ENCODE measurements at places on chromosomes 2 and 18.

DNA sequence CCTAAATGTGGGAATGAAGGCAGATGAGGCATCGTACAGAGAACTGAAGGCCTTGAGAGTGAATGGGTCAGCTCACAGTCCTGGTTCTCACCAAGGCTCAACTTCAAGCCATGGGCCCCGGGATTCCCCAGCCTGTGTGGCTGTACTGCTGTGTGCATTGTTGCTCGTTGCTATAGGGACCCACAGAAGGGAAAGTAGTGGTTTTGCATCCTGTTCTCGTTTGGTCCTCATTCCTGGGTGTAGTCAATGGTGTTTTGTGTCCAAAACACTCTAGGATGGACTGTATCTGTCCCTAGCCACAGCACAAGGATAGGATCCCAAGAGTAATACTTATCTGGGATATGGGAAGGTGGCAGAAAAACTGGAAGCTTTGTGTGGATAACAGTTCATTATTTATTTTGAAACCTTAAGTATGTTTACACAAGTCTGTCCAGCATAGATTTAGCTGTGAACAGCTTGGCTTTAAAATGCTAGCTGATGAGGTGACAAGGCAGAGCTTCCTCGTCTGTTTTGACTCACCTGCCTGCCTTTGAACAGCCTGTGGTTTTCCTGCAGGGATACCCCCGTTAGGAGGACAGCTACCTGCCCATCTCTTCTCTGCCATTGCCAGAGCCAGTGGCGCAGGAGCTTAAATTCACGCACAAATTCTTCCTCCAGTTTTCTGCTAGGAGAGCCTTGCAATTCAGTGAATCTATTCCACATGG is 85.0 kb downstream of the WDSUB1 start:
- no peak for DNase-seq

GRCh38 chr2:126656431-126657147 is 631 bp downstream of the GYPC start:
- no peak for DNase-seq

- DNase-seq = no peak
These were observed 130.0 kb downstream of the LPIN1 start for GRCh38 chr2:11876436-11876835.

- DNase-seq = peak; percentile 12
These were observed 50.4 kb upstream of the RAPH1 start for GRCh38 chr2:203585516-203585915.

DNA sequence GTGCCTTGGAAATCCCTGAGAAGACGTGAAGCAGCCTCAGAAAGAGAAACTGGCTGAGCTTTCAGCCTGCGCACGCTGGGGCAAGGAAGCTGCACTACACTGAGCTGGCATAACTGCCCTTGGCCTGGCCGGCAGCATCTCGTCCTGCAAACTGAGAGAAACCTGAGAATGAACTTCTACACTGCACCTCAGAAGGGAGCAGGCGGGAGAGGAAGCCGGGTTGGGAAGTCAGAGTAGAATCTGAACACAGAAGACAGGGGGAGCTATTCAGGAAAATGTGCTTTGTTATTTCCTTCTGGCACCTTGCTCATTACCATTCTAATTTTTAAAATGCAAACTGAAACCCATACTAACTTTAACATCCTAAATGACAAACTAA is 70.9 kb downstream of the ZEB2 start:
- DNase-seq = no peak

GRCh38 chr18:24988253-24988840 is 363.6 kb downstream of the ZNF521 start:
- no peak for DNase-seq

GRCh38 chr2:47236503-47237215 is 81.6 kb upstream of the STPG4 start:
- DNase-seq = peak; percentile 12

- DNase-seq = no peak
These were observed 499.0 kb upstream of the CHAC2 start for GRCh38 chr2:53268626-53269025.

DNA sequence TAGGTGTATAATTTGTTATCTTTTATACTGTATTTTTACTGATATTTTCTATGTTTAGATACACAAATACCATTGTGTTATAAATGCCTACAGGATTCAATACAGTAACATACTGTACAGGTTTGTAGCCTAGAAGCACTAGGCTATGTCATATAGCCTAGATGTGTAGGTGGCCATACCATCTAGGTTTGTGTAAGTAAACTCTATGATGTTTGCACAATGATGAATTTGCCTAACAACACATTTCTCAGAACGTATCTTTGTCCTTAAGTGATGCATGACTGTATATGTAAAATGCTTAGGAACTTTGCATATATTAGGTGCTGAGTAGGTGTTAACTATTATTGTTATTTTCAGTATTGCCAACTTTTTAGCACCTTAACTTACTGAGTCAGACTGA is 17.3 kb downstream of the UNC80 start:
- no peak for DNase-seq

- DNase-seq = peak; percentile 4
These were observed 93.2 kb upstream of the PKDCC start for GRCh38 chr2:41954304-41955291.

GRCh38 chr2:69765096-69765380 is 23.1 kb downstream of the ANXA4 start:
- no peak for DNase-seq

DNA sequence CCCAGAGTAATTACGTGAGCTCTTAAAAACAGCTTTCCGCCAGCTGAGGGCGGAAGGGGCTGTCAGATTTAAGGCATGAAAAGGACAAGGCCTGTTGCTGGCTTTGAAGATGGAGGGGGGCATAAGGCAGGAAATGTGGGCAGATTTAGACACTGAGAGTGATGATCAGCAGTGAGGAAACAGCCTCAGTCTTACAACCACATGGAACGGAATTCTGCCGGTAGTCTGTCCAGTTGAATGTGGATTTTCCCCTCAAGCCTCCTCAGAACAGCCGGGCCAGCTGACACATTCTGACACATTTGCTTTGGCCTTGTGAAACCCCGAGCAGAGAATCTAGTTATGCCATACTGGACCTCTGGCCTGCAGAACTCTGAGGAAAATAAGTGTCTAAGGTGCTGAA is 16.6 kb downstream of the POLE4 start:
- DNase-seq = peak; percentile 0

GRCh38 chr2:128812183-128812940 is 493.7 kb upstream of the HS6ST1 start:
- no peak for DNase-seq

- peak; percentile 5 for DNase-seq
These were observed 485.2 kb downstream of the TRIB2 start for GRCh38 chr2:13201924-13202323.

- DNase-seq = no peak
These were observed 62.9 kb downstream of the ACKR3 start for GRCh38 chr2:236632295-236633218.

- no peak for DNase-seq
These were observed 41.5 kb downstream of the SUCLG1 start for GRCh38 chr2:84417453-84418145.

DNA sequence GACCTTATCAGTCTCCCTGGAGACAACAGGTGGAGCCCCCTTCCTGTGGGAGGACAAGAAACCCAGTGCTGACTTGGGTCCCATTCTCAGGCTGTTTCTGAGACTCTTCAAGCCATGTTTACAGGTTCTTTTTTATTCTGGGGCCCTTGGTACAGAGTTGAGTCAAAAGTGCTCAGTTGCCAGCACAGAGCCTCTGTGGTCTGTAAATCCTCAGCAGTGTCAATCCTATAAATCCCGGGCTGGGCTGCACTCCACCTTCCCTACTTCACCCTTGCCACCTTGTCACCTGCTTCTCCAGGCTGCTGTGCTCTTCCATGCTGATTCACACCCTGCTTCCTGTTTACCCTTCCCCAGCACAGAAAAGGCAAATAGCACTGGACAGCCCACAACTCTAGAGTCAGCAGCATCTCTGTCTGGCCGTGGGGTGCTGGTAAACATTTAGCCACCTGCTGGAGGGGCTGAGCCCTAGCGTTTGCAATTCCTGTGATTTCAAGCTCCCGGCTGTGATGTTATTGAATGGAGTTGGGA is 74.7 kb downstream of the TNFRSF11A start:
- DNase-seq = peak; percentile 97

DNA sequence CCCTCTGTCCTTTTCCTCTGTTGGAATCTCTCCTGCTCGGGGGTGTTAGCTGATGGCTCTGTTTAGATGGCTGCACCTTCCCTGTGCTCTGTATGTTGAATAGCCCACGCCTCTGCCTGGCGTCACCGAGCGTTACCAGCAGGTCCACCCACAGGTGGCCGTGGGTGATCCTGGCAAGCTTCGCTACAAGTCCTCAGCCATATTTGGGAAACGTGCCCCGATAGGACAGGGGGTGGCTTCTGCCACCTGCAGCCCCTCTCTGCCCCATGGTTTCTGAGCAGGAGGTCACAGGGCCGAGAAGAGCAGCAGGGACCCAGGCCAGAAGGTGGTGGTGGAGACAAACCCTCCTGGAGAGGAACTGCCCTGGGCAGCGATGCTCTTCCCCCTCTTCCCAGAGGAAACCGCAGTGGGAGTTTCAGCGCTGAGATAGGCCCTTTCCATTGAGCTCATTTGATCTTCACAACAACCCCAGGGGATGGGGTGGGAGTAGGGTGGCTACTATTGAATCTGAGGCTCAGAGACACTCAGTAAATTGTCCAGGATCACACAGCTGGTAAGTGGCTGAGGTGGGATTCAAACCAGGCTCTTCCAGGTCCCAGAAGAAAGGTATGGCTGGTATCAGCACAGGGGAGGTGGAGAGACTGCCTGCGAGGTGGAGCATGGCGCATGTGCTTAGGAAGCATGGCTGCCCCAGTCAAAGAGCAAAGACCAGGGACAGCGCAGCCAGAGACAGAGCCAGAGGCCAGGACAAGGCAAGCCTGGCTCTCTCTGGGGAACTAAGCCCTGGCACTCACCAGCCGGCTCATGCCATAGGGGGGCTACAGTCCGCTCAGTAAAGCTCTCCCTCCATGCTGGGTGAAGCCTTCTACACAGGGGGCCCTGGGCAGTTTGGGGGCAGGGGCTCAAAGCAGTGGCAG is 15.0 kb downstream of the NGEF start:
- no peak for DNase-seq

DNA sequence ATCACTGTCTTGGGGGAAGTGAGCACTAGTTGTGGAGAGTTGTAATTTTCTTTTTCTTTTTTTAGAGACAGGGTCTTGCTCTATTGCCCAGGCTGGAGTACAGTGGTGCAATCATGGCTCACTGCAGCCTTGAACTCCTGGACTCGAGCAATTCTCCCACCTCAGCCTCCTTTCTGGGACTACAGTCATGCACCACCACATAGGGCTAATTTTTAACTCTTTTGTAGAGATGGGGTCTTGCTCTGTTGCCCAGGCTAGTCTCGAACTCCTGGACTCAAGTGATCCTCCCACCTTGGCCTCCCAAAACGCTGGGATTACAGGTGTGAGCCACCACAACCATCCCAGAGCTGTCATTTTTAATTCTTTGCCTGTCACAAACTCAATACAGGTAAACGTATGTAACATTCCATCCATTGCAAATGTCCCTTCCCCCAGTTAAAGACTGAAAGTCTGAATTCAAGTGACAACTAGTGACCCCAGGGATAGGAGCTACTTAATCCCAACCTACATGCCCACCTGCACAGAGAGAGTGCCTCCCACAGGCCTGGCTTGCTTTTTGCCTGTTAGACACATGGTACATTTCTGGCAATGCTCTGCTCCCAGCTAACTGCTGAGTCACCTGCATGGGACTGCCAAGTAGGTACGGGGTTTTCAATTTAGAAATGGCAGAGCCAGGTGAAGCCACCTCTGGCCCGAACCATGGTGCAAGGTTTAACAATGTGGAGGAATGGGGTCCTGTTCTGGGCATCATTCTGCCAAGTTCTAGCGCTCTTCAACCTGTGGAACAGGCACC is 60.6 kb downstream of the CYB5A start:
- DNase-seq = no peak

- peak; percentile 4 for DNase-seq
These were observed 23.4 kb upstream of the RPL31 start for GRCh38 chr2:100978582-100979191.
